Right renal cortex interstitium (tissue), 3 donors: ENCODE measurements at places on chromosomes 11 and 22. TPM values are rescaled to one million over a fixed set of nuclear protein-coding genes. Genes with fewer than 3 reads are reported as not detected.

NCAM1 gene
- polyA plus RNA-seq = 84.4 TPM

OR4A16 gene
- polyA plus RNA-seq = not detected

PDGFD gene
- 30.0 TPM for polyA plus RNA-seq

DNA sequence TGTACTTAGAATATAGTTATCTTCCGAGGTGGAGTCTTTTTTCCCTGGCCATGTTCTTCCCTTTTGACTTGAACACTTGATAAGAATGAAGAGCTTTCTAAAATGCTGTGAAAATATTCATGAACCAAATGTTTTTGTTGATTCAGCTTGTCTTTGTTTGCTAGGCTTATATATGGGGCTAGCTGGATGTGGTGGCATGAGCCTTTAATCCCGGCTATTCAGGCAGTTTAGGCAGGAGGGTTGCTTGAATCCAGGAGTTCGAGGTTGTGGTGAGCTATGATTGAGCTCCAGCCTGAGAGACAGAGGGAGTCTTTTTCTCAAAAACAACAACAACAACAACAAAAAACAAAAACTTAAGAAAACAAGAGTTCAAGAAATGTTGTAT lies 23.1 kb downstream of the CBL start:
- DNase-seq = no peak

- no peak for DNase-seq
Observed at GRCh38 chr11:95461348-95461747, 230.3 kb upstream of the SESN3 start.

GRCh38 chr11:57662893-57663292 lies 5.0 kb upstream of the ZDHHC5 start:
- DNase-seq = no peak

DNA sequence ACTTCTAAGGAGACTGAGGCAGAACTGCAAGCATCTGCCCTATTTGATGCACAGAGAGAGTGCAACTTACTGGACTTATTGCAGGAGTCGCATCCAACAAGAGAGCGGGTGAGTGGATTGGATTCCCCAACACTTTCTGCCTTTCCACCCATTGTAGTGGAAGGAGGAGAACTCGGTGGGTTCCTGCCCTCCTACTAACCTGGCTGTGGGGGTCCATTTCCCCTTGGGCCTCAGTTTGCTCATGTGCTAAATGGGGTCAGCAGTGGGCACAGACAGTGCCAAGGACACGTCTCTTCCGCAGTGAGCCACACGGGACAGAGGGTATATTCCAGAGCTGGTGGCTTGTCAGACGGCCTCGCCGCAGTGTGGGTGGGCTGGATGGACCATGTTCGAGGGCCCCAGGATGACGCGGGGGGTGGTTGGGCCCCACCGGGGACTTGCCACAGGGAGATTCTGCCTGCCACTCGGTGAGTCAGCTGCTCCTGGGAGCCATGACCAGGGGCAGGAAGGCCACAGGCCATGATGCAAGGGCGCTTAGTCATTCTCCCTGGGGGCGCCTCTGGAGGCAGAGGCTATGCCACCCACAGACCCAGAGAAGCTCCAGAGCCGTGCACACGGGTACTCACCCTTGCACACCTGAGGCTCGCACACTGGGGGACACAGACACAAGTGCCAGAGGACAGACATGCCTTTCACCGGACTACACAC lies 8.2 kb downstream of the ALX4 start:
- DNase-seq = no peak

DNA sequence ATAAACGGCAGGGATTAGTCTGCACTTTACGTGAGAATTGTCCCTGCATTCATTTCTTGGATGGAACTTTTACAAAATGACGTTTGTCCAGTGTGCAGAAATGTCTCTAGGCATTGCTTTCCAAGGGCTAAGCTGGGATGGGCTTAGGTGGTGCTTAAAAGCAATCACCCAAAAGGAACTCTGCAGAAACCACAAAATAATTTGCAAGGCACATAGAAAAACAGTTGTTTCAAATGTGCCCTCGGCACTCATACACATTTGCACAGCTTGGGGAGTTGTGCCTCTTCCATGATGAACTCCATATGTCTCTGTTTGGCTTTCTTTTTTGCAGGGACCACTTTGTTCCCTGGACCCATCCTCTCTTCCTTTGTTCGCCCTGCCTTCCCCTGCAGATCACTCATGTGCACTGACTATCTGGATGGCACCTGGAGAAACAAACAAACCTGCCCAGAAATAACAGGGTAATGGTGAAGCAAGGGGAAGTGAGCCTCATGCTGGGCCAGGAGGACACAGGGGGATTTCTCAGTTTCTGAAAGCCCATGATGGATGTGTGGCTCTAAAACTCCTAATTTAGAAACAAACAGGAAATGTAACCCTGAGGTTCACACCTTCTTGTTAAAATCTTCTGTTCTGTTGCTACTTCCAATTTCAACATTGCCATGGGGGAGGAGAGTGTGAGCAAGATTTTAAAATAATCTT lies 150.2 kb downstream of the SNX19 start:
- DNase-seq = no peak

DNA sequence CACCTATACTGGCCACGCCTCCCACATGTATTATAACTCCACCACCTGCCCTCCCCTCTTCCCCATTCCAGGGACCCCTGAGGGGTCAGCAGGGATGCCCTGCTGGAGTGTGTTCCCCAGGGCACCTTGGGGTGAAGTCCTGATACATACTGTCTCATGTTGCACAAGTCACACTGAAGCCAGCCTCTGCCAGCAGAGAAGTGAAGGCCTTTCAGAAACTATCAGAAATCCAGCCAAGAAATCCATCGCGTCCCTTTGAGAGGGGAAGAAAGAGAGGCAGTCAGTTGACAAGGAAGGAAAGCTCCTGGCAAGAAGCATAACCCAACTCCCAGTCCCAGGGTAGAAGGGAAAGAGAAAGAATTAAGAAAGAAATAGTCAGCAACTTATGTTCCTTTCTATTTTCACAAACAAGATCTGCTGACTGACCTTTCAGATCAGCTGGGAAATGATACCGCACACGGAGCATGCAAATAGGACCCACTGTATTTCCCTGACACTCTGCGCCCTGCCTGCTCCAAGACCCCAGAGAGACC lies 45.2 kb downstream of the SC5D start:
- DNase-seq = no peak

DNA sequence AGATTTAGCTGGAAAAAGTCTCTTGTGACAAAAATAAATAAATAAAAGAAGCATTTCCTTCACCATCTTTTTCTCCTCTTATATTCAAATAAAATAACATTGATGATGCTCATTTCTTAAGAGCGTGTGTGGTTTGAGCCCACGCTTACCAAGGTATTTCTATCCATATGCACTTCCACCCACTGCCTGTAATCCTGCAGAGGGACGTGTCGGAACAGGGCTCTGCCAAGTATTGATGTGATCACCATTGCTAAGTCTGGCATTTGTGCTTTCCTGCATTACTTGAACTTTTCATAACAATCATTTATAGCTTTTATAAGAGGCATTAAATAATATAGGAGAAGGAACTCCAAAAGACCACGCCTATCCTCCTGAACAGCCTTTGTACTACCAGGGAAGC lies 107.6 kb downstream of the SHANK2 start:
- no peak for DNase-seq
